ENCODE measurements at places on chromosomes 7 and 10.

- no peak for DNase-seq
Measured at GRCh38 chr10:99595770-99596465, 24.3 kb downstream of the SLC25A28 start.

DNA sequence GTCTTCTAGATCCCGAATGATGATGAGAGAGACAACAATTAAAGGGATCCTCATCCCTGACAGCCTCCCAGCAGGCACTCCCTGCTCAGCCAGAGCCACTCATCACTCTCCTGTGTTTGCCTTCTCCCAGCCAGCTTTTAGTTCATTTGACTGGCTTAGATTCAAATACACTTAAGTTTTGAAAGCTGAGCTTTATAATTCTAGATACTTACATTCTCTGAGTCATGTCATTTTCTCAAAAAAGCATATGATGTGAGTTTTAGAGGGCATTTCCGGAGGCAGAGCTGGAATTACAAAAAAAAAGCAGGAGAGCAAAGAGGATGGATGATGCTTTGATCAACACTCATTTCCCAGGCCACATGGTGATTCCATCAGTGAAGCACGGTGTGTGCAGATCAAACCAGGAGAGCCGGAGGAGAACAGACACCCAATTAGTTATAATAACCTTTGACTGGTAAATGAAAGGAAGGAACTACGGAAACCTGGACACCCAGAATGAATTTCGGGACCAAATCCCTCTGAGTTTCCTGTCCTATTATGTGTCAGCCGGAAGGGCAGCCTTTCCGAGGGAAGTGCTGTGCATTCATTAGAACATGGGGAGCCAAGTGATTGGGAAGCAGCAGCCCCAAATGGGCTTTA, 81.5 kb upstream of the HPS1 start:
- DNase-seq: peak; percentile 72

GRCh38 chr7:83427884-83428283, 221.1 kb downstream of the SEMA3E start:
- DNase-seq: no peak

GRCh38 chr10:1475771-1476454, 261.4 kb downstream of the ADARB2 start:
- no peak for DNase-seq

DNA sequence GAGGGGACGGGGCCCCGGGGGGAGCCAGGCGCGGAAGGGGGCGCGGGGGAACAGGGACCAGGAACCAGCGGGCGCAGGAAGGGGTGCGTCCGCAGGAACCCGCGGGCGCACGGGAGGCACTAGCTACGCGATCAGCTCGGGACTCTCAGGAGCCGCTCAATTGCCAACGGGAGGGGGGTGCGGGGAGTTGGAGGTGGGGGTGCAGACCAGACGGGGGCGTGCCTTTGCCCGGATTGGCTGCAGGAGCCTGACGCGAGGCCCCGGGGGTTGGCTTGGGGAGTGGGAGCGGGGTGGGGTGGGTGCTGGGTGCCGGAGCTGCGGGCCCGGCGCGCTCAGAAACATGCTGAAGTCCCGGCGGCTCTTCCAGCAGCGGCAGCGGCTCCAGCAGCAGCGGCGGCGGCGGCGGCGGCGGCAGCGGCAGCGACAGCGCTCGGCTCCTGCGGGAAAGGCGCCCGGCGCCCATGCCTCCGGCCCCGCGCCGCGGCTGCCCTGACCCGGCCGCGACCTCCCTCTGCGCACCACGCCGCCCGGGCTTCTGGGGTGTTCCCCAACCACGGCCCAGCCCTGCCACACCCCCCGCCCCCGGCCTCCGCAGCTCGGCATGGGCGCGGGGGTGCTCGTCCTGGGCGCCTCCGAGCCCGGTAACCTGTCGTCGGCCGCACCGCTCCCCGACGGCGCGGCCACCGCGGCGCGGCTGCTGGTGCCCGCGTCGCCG, at the start of gene ADRB1:
TSS of gene ADRB1 (plus strand) at position 335 of the 715 bp plus-strand sequence. CDS start at position 602, 267 bp downstream.
- peak; percentile 65 for DNase-seq

GRCh38 chr10:44885710-44886109, 25.4 kb upstream of the TMEM72 start:
- no peak for DNase-seq

GRCh38 chr7:142405122-142405765, 147.4 kb upstream of the PRSS58 start:
- DNase-seq: no peak

Measured in fibroblast of gingiva (primary cell).